ENCODE measurements at places on chromosomes 2 and 18.

- DNase-seq = no peak
Measured at GRCh38 chr2:101295895-101296294, 12.6 kb downstream of the RNF149 start.

- peak; percentile 70 for DNase-seq
Measured at GRCh38 chr2:176490061-176490861, 221.0 kb downstream of the MTX2 start.

DNA sequence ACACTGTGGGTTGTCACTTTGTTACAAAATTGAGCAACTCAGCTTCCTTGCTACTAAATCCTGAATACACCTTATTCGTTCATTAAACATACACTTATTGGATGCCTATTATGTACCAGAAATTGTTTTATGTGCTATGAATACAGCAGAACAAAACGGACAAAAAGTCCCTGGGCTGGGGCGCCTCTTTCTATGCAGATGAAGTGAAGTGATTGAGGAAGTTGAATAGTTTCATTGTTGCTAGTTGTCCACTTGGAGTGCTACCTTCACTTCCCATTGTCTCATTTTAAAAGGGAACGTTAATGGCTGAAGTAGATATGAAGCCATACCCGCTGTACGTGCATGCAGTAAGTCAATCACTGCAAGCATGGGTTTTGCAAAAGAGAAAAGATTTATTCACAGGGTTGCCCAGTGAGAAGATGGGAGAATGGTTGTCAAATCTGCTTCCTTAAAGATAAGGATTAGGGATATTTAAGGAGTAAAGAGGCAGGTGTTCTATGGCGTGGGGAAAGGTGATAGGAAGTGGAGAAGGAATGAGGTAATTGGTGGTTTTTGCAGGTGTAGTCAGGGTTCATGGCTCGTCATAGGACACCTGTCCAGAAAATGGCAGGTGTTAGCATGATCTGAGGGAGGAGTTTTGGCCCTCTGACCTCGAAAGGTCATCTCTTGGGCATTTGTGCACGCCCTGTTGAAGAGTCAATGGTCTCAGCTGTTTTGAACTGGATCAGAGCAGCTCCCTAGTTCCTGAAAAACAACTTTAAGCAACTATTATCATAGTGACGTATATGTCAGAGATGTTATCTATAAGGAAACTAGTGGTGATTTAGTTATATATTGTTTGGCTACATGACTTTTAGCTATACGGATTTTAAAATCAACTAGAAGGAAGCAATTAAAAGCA lies 23.5 kb downstream of the TRPM8 start:
- no peak for DNase-seq

DNA sequence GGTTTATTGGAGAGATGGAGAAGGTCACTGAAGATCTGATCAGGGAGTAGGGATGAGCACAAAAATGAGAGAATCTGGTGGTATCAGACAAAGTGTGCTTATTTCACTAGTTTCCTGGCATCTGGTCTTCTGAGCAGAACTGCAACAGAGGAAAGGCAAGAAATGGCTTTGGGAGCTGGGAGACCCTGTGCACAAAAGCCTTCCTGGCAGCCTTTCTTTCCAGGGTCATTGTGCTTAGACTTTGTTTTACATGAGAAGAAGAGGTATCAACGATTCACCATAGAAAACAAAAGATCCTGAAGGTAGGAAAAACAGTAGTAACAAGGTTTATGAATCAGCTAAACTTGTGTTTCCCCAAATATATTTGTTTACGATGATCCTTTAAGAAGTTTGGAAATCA lies 162.9 kb downstream of the CNTNAP5 start:
- DNase-seq = no peak

DNA sequence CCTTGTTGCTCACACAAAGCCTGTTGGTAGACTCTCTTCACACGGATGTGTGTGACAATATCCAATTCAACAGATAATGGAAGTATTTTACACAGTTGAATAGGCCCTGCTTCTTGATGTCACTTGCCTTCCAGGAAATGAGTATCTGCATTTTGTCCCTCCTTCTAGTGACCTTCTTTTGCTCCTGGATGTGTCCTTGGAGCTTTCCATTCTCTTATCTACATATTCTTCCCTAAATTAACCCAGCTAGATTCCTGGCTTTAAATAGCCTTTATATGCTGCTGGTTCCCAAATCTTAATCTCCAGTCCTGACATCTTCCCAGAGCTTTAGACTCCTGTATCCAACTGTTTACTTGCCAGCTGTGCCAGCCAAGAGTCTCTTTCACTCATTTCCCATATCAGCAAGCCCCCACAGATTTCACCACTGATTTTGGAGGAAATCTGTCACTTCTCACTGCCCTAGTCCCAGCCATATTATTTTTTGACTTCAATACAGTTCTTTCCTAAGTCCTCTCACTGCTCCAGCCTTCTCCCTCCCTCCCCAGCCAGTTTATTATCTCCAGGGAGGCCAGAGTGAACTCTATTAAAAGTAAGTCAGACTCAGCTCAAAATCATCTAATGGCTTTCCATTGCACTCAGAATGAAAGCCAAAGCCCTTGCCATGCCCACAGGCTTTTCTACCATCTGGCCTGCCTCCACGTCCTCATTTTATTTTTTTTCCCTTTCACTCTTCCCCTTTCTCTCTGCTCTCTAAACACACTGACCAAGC lies 170.0 kb downstream of the PDE11A start:
- no peak for DNase-seq

DNA sequence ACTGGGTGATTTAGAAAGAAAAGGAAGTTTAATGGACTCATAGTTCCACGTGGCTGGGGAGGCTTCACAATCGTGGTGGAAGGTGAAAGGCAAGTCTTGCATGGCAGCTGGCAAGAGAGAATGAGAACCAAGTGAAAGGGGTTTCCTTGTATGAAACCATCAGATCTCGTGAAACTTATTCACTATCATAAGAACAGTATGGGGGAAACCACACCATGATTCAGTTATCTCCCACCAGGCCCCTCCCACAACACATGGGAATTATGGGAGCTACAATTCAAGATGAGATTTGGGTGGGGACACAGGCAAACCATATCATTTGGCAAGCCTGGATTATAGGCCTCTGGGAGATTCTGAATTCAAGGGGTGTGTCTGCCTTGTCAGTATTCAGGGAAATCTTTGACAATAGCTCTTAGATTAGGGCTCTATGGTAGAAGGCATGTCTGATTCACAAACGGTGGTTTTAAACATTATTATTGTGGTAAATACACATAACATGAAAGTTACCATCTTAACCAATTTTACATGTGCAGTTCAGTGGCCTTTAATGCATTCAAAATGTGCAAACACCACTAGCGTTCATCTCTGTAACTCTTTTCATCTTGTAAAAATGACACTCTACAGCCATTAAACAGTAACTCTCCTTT lies 15.3 kb upstream of the PLB1 start:
- DNase-seq = no peak

DNA sequence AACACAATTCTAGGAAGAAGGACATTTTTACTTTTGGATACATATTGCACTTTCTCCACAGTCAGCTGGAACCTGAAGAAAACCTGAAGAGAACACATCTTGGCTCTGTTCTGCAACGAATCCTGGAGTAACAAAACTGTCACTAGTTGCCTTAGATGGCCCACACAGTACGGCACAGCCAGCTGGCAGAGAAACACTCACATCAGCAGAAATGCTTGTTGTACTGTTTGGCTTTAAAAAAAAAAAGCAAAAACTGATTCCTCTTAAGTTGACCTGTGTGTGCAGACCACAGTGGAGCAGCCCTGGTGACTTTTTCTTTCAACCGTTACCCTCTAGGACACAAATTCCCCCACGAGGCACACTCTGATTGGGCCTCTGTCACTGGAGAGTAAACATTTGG lies 152.3 kb upstream of the TWIST2 start:
- no peak for DNase-seq

DNA sequence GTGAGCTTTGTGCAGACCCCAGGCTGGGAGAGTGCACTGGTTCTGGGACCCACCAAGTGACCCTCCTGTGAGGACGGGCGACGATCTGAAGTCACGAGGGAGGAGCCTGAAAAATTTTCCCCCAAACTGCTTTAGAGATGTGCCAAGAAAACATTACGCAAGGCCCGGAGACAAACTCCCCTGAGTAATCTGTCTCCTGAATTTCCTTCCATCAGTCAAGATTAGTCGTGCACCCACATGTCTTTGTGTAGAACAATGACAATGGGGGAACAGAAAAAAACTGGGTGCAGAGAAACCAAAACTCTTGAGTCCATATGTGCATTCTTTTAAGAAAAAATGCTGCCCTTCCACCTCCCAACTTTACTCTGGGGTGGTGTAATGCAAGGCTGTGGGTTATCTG lies 12.6 kb upstream of the NCK2 start:
- DNase-seq = no peak

DNA sequence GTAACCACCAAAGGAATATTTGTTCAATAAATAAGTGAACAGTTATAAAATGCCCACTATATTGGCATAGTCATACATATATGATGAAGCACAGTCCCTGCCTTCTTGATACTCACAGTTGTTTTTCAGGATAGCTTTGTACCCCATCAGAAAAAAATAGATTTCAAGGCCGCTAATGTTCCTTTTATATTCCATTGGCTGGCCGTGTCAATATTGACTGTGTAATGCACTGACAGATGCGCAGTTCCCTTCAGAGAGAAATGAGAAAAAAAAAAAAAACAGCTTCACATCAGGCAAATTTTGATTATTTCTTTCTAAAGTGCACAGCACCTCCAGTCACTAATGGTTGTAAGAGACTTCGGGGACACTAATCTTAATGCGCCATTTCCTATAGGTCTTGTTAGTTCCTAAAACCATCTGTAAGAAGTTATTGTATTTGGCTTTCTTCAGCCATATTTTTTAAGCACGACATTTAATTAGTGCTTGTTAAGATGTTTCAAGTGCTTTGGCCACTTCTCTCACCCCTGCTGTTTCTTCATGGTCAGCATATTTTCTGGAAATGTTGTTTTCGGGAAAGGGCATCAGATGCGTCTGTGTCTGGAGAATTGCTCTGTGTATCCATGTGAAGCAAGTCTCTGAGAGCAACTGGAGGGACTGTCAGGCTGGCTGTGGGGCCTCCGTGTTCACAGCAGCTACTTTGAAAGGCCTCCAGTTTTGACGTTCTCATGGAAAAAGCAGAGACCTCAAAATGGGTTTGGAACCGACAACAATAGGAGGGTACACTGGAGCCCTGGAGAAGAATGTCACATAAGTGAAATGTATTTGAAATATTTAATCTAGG lies 378.3 kb downstream of the MTX2 start:
- DNase-seq = no peak

DNA sequence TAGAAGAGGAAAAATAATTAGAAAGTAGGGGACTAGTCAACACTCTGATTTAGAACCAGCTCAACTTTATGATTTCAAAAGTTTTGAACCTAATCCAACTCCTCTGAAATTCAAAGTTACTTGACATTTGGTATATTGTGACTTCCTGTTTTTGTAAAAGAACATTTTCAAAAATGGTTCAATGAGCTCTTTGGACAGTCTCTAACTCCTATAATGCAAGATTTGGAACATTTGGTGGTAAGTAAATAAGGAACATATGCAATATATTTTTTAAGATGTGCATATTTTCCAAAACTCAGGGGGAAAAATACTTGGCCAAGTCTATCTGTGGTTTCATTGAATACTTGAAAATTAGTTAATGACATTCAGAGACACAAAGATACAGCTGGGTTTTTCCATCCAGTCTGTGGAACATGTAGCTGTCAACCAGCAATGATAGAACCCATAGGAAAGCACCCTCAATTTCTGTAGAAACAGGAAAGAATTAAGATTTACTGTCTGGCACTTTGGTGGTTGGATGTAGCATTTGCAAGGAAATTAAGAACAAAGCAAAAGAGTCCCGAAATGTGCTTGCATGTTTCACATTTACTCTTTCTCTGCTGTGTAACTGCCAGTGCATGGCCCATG lies 17.0 kb upstream of the ANKRD44 start:
- no peak for DNase-seq

DNA sequence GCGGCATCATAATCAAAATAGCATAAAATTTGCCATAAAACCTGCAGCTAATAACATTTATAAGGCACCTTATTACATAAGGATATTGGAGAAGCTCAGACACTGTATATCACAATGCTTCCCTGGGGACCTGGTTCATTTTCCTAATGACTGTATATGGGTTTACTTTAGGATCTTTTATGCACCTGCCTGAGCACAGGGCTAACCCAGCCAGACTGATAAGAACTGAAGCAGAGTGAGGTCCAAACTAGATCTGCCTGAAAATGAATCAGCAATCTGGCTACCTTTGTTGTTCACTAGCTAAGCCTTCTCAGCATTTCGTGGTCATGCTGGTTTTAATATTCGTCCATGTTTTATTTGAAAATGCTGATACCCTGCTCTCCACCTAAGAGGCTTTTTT lies 1922.3 kb upstream of the CELF4 start:
- DNase-seq = peak; percentile 35

DNA sequence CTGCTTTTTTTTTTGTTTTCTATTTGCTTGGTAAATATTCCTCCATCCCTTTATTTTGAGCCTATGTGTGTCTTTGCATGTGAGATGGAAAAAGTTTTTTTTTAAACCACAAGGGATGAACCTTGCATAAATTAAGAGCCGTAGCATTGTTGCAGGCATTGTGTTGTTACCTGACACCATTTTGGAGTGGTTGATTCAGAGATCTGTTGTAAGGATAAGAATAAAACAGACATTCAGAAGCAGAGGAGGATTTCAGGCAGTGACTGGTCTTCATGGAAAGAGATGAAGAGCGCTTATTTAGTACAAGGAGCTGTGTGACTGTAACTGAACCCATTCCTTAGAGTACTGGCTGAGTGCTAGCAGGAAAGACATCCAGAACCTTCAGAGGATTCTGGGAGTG lies 101.2 kb downstream of the LTBP1 start:
- peak; percentile 59 for DNase-seq

DNA sequence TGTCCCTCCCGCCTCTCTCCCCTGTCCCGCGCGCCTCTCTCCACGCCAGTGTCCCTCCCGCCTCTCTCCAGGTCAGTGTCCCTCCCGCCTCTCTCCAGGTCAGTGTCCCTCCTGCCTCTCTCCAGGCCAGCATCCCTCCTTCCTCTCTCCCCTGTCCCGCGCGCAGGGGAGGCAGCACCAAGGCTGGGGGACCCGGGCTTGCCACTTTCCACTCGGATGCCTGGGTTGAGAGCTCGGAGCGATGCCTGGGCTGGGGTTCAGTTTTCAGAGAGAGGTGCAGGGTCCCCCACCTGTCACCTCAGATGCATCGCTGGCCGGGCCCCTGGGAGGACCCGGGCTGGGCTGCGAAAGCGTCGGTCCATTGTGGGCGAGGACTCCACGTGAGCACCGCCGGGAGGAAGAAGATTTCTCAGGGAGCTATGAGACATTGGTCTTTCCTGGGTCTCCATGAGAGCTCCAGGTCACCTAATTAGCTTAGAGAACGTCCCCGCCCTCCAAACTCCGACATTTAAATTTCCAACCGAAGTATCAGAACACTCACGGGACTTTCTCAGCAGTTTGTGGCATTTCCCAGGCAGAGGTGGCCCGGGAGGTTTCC lies 2.1 kb downstream of the FBLN7 start:
- no peak for DNase-seq

DNA sequence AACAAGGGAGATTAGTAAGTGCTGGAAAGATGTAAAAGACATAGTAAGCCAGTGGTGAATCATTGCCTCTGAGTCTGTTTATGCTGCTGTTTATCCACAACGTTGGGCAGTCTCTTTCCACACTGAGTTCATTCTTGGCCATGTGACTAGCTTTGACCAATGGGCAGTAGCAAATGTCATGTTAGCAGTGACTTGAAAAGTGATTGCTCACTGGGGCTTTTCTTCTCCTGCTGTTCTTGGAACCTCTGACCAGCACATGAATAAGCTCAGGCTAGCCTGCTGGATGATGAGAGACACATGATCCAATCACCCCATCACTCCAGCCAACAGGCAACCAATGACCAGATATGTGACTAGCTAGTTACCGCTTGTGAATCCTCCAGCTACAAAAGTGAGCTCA lies 360.4 kb downstream of the SLC4A3 start:
- DNase-seq = peak; percentile 93

Measured in M059J (cell line).